ENCODE measurements at places on chromosomes 16 and 17.

DNA sequence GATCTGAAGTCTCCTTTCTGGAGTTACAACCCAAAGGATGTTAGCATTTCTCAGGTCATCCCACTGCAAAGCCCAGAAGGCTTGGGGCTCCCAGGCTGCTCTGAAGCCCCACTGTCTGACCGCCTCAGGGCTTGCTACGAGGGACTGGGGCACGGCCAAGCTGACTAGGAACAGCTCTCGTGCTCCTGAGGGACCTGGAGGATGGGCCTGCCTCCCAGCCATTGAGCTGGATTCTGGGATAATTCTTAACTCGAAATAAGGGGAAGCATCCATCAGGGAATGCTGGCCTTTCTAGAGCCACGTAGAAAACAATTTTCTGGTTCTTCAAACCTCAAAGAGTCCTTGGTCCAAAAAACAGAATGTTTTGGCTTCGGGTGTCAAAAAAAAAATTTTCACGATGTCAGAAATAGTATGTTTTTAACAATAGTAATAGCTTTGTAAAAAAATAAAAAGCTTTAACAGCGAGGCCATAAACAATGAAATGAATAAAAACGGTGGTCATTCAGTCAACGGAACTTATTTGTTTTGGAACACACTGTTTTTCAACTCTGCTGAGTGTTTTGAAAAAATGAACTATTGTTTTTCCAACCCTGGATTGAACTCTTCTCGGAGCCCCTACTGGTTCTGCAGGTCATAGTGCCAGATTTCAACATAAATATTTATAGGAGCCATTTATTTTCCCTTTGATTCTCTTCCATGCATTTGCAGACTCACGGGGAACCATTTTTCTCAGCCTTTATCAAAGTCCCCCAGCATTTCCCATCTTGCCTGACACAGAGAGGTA is 16.4 kb upstream of the HERPUD1 start:
- DNase-seq: no peak

GRCh38 chr16:56932721-56933619 is 1.0 kb downstream of the HERPUD1 start:
- DNase-seq: no peak

DNA sequence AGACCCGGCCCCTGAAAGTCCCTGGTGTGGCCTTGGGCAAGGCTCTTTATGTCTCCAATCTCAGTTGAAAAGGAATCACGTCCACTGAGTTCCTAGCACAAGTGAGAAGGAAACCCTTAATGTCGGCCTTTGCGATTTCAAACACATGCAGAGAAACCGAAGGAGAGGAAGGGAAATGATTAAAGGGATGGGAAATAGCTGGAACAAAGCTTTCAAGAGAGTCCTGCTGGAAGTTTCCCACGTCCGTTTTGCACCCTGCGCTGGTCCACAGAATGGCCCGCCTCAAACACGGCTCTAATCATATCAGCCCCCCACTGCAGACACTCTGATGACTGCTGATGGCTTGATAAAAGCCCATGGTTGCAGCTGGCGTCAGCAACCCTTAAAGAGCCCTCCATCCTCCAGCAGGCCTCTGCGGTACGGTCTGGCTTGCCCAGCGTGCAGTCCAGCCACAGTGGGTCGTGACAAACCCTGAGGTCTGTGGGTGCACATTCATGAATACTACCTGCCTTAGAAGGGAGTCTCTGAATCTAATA is 765.5 kb upstream of the EEF2KMT start:
- no peak for DNase-seq

- peak; percentile 57 for DNase-seq
Observed at GRCh38 chr17:49952209-49952911, 16.6 kb upstream of the DLX4 start.

- no peak for DNase-seq
Observed at GRCh38 chr16:890217-890616, 80.6 kb downstream of the LMF1 start.

GRCh38 chr17:37592291-37592690 is 16.9 kb downstream of the SYNRG start:
- no peak for DNase-seq

- DNase-seq: no peak
Observed at GRCh38 chr17:79851461-79851817, 12.2 kb upstream of the CBX4 start.

DNA sequence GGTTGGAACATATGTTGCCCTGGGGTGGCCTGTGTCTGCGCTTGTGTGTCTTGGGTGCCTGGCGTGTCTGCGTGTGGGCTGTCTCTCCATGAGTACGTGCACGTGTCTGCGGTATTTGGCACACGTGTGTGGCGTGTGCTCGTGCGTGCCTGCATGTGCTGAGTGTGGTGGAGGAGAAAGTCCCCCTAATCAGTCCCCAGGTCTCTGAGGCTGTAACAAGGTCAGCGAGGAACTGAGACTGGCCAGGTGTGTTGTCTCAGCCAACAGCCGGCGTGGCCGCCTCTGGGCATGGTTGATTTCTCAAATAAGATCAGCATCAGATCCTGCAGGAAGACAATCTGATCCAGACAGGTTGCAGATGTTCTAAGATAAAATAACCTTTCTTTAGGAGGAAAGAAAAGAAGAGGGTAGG is 3.5 kb upstream of the CPNE7 start:
- no peak for DNase-seq

DNA sequence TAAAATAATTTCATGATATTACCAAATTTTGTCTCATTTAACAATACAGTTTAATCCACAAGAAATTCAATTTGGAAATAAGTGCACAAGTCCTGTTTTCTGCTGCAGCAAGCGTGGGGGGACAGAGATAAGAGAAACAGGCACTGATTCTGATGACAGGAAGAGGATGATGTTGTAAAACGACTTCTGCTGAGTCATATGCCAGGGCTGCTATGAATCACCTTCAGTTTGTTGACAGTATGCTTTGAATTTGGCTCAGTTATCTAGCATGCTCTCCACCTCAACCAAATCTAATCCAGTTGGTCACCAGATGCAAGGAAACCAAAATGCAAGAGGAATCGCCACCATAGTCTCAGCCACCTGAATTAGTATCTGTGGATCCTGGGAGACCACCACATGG is 244.1 kb upstream of the MON1B start:
- no peak for DNase-seq

DNA sequence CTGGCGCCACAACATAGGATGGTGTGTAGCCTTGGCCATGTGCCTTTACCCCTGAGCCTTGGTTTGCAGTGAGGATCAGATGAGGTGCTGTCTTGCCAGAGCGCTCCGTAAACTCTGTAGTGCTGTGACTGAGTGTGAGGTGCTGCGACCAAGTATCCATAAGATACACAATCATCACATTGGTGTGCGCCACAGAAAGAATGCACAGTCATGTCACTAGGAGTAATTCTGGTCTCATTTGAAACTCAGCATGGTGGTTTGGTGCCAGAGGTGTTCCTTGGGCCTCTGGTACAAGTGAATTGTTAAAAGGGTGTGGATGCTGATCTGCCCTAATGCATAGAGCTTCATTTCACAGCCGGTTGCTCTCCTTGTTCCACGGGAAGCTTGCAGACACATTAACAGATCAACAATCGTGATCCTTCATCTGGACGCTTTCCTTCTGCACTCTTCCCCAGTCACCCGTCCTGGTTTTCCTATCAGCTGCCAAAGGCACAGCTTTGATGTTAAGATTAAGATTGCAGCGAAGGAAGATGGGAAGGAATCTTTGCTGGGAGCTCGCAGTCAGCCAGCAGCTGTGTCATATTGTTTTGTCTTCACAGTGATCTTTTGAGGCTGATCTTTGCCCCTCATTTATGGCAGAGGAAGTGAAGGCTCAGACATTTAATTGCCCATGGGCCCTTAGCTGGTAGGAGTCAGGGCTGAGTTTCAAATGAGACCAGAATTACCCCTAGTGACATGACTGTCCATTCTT is 79.1 kb downstream of the KSR1 start:
- DNase-seq: no peak

DNA sequence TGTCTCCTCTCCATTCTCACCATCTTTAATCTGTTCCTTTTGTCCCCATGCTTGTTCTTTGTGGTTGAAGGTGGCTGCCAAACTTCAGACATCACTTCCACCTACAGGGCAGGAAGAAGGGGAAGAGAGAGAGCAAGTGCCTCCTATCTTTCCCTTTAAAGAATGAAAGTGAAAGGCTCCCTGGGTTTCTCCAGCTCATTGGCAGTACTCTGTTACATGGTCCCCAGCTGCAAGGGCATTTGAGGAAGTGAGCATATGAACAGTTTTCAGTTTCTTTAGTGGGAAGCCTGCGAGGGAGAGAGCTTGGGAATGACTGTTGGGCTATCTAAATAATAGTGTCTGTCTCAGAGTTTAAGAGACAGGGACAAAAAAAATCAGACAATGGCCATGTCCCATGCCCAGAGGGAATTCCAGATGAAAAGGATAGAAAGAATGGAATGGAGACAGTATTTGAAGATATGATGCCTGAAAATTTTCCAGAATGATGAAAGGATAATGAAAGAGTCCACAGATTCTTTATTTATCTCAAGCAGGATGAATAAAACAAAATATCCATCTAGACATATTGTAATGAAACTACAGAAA is 159.9 kb downstream of the LGALS9B start:
- no peak for DNase-seq

- no peak for DNase-seq
Observed at GRCh38 chr17:29190039-29190438, 9.8 kb upstream of the MYO18A start.

DNA sequence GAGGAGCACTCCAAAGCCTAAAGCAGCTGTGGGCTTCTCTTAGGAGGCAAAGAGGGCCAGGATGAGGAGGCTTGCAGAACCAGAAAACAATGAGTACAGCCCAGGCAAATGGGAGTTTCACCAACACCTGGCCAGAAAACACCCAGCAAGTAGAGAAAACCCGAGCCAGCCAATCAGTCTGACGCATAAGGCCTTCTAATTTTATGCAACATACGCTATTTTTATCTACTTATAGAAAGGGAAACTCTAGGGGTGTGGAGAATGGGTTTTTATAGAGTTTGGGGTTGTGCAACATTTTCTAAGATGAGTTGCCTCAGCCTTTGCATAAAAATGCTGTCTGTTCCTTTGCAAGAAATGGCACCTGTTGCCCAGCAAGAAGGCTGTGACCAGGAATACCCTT is 529.0 kb upstream of the CDH5 start:
- no peak for DNase-seq

DNA sequence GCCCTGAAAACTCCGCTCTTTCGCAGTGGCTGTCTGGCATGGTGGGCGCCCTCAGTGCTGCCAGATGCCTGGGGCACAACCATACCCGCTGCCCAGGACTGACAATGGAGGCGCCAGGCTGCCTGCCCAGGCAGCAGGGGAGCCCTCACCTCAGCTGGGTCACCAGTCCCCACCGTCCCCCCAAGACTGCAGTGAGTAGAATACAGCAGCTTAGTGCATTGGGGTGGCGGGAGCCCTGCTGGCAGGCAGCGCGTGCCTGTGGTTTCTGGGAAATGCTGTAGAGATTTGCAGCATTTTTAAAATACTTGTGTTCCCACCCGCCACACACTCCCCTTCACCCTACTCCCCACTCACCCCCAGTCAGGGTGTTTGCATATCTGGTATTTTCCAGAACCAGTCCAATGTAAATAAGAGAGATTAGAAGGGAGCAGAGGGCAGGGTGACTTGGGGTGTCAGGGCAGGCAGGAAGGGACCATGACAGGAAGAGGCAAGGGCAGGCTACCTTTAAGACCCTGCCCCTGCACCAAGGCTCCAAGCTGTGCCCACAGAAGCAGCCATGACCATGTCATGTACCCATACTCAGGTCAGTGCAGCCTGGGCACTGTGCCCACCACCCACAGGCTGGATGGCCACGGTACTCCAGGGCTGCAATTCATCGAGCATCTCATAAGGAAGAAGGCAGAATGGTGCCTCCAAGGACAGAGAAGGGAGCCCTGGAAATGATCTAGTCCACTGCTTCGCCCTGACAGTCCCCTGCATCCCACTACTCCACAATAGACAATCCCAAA is 21.5 kb downstream of the MYO18A start:
- no peak for DNase-seq

DNA sequence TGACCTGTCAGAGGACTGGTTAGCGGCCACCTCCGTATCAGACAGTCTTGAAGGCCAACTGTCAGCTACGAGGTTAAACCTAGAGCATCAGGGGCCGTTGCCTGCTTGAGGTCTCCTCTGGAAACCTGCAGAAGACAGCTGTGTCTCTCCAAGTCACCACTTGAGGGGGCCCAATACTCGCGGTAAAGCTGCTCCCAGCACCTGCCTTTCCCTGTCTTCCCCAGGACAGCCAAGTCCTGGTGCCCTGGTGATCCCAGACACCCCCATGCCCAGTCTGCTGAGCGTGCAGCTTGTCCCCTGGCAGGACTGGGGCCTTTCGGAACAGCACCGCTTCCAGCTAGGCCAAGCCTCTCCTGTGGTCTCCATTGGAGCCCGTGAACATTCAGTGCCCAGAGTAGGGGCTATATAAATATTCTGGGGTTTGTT is 80.1 kb downstream of the DNAH17 start:
- peak; percentile 22 for DNase-seq

DNA sequence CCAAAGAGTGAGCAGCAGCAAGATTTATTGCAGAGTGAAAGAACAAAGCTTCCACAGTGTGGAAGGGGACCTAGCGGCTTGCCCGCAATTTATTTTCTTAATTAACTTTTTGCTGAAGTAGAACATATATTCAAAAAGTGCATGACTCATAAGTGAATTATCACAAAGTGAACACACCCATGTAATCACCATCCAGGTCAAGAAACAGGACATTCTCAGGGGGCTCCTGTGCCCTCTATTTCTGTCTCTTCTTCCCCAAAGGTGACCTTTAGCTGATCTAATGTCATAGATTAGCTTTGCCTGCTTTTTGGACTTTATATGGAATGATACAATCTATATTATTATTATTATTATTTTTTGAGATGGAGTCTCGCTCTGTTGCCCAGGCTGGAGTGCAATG is 19.9 kb downstream of the ERAL1 start:
- DNase-seq: no peak

DNA sequence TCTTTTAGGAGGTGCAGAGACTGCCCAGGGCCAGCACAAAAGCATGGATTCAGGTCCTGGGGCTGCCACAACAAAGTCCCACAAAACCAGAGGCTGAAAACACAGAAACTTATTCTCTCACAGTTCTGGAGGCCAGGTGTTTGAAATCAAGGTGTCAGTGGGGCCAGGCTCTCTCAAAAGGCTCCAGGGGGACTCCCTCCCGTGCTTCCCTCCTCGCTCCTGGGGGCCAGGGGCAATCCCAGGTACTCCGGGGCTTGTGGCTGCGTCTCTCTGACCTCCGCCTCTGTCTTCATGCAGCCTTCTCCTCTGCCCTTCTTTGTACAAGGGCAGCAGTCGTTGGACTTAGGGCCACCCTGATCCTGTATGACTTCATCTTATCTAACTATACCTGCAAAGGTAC is 8.3 kb upstream of the RBFOX3 start:
- DNase-seq: no peak

- DNase-seq: no peak
Observed at GRCh38 chr17:74520016-74520434, 11.2 kb downstream of the CD300LB start.

DNA sequence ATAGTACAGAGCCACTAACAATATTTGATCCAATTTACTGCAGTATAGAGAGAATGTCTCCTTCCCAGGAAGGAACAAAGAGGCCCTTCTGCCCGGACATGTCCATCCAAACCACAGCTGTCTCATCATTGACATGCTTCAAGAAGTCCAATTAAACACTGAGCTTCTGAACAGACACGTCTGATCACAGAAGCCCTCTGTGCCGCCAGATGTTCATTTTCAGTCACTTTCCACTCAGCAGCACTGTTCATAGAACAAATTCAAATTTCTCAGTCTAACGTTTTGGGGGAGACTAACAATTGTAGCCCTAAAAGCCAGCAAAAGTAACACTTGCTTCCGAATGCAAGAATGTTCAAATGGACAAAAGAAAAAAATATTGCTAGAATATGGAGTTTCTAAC is 15.3 kb downstream of the ZC3H7A start:
- no peak for DNase-seq

GRCh38 chr16:47069313-47069712 is 74.4 kb downstream of the NETO2 start:
- no peak for DNase-seq

GRCh38 chr17:73991260-73991659 is 212.2 kb upstream of the RPL38 start:
- no peak for DNase-seq
